ENCODE measurements at places on chromosomes 7 and 10.

GRCh38 chr7:36048141-36048901, 104.7 kb upstream of the EEPD1 start:
- DNase-seq, result no peak

- DNase-seq, result peak; percentile 90
Observed at GRCh38 chr7:157010588-157011332, at the start of gene MNX1. MNX1 (minus strand) TSS chr7:157010663; CDS start chr7:157010350, 313 bp downstream.

DNA sequence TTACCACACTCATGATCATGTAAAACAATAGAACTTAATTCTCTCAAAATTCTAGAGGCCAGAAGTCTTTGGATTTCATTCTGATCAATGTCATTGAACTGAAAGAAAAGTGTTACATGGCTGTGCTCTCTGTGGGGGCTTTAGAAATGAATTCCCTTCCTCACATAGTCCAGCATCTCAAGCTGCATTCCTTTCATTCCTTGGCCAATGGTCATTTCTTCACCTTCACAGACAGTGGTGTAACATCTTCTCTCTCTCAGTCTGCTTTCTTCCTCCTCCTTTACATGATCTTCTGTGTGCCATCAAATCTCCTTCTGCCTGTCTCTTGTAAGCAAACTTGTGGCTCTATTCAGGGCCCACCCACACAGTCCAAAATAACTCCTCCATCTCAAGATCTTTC, 735.3 kb downstream of the SUGCT start:
- no peak for DNase-seq

DNA sequence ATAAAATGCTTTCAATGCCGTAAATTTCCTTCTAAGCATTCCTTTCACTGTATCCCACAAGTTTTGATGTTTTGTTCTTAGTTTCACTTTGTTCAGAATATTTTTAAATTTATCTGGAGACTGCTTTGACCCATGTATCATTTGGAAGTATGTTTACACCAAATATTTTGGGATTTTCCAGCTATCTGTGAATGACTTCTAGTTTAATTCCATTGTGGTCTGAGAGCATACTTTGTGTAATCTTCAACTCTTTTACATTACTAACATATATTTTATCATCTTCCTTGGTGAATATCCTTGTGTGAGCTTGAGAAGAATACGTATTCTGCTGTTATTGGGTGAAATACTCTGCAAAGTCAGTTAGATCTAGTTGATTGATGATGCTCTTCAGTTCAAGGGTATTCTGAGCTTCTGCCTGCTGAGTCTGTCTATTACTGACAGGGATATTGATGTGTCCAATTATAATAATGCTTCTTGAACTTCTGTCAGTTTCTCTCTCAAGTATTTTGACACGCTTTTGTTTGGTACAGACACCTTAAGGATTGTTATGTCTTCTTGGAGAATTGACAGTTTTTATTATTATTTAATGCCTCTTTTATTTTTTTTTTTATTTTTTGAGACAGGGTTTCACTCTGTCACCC, 31.6 kb downstream of the MKLN1 start:
- DNase-seq, result no peak

GRCh38 chr7:148787571-148788295, 89.0 kb downstream of the CUL1 start:
- DNase-seq, result no peak

DNA sequence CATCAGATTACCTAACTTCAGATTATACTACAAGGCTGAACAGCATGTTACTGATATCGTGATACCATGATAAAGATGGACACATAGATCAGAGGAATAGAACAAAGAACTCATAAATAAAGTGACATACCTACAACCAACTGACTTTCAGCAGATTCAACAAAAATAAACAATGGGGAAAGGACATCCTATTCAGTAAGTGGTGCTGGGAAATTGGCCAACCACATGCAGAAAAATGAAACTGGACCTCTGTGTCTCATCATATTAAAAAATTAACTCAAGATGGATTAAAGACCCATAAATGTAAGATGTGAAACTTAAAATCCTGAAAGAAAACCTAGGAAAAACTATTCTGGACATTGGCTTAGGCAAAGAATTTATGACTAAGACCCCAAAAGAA, 158.6 kb downstream of the ZEB1 start:
- no peak for DNase-seq

DNA sequence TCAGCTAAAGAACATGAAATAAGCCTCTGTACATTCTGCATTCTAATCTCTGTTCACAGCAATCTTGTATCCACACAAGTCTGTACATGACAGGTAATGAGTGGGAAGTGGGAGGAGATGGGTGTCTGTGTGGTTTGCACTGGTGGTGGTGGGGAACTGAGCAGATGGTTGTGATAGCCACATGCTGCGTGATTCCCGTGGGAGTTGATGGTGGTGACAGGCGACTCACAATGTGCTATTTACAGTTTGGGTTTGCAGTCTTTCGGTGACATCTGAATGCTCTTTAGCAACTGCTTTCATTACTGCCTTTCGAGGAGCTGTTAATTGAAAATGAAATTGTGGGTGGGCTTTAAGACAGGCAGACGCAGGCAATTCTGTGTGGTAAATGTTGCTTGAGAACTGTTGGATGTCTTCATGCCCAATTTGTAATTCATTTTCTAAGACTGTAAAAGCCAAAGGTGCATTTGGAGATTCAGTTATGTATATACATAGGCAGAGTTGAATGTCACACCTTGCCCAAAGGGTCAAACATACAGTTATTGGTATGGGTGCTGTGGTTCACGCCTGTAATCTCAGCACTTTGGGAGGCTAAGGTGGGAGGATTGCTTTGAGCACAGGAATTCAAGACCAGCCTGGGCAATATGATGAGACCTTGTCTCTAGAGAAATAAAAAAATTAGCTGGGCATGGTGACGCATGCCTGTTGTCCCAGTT, 308.2 kb downstream of the AUTS2 start:
- DNase-seq, result no peak

DNA sequence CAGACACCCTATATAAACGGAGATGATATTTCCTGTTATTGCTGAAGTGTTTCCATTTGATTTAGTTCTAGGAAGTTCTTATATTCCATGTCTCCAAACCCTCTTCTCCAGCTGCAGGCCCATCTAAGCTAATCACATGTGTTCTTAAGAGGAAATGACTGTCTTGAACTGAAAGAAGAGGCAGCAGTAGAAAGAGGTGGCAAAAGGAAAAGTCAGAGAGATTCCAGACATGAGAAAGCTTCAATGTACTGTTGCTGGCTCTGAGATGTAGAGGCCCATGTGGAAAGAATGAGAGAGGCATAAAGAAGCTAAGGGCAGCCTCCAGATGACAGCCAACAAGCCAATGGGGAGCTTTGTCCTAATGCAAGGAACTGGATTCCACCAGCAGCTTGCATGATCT, 287.2 kb downstream of the GFRA1 start:
- no peak for DNase-seq

DNA sequence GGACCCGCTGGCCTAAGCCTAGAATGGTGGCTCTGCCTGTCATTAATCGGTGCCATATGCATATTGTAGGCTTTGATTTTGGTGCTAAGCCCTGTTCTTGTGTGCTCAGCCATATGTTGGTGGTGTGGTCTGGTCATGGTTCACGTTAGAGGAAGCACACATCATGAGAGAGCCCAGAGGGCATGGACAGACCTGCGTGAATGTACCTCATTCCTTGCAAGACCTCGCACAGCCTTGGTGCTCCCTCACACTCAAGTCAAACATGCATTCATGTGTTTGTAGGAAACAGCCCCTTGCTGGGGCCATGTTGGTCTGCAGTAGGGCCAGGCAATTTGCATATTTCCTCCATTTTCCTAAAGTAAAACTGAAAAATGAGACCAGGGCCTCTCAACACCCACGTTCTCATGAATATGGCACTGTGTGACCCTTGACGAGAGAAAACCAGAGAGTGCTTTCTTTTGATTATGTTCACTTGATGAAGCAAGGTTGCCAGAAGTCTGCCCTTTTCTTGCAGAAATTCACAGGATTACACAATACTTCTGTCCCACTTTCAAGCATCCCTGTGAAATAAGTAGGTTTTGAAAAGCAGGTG, 268.7 kb downstream of the CELF2 start:
- no peak for DNase-seq

DNA sequence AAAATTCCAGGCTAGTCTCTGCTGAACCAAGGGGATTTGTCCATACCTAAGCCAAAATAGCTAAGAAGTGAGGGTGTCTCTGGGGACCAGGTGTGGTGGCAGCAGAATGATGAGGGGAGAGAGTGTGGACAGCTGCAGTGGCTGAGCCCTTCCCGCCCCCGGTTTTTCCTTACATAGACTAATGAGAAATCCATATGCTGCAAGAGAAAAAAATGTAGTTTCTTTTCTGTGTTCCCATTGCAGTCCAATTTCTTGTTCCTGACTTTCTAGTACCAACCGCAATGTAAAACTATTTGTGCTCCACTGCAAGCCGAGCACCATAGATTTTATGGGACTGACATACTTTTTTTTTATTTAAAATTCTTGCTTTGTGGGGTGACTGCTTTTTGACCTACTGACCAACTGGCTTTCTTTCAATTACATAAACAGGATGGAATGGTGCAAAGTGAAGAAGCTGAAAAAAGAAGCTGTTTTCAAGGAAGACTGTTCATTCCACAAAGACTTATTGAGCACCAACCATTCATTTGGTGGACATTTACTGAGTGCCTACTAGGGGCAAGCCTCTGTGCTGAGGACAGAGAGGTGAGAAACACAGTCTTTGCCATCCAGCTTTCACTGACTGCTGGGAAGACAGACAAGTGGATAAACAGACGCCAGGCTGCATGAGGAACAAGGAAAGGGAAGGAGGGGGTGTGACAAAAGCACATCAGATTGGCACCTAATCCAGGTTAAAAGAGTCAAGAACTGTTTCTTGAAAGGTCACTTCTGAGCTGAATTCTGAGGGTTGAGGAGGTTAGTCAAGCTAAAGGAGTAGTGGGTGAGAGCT, 9.8 kb downstream of the CEP41 start:
- DNase-seq, result no peak
